Activated CD4-positive, alpha-beta memory T cell treated with anti-CD3 and anti-CD28 coated beads, Interleukin-2, amount 10 ng/mL, durations not matched to agents 7 days and 5 days (primary cell): ENCODE measurements at places on chromosomes 12 and 14.

- no peak for DNase-seq
These were observed 185.8 kb upstream of the FKBP4 start for GRCh38 chr12:2609020-2609419.

DNA sequence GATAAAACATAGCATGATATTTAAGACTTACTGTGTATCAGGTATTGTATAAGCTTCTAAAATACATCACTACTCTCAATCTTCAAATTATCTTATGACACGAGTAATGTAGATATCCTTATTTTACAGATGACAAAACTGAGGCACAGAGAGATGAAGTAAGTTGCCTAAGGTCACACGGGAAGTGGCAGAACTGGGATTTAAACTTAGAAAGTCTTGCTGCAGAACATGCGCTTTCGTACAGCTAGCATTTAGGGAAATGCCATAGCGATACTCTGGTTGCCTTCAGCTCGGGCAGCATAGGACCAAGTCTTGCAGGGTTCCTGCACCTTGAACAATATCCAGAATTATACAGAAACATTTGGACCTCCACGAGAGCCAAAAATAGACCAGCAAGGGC lies 162.4 kb downstream of the BRMS1L start:
- DNase-seq: no peak

DNA sequence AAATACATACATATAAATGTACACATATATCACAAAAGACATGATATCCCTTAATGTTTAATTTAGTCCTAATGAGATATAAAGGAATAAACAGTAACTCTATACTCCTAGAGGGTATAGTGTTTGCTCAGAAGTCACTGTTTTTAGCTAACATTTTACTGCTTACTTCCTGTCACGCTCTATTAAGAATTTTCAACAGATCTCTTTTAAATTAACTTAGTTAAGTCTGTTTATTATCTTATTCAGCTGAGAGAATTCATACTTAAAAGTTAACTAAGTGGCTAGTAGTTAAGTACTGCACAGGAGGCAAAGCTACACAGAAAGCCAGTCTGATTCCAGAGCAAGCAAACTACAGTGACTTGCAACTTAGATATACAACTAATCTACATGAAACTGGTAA lies 39.9 kb downstream of the GXYLT1 start:
- DNase-seq: no peak

- DNase-seq: no peak
These were observed 5.1 kb upstream of the DYNC1H1 start for GRCh38 chr14:101959277-101959676.

DNA sequence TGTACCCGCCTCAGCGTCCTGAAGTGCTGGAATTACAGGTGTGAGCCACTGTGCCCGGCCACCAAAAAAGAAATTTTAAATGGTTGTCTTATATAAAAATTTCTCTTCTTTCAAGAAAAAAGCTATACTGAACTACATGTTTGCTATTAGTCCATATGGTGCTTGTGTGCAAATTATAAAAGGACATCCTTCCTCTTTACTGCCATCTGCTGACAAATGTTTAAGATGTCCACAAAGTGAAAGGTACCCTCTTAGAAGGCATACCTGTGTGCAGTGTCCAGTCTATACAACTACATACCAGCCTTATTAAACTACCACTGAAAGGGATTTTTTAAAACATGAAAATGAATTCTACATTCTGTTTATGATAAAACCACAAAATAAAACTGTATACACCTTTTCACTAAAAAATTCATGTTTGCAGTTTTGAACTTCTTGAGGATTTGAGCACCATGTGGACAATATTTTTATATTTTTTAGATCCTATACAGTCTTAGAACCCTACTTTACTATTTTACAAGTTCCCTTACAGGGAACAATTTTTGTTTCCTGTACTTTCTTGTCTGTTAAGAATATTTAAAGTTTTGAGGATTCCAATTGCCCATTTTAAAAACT lies 32.8 kb upstream of the TOMM20L start:
- DNase-seq: no peak

- no peak for DNase-seq
These were observed 281.7 kb downstream of the DUSP6 start for GRCh38 chr12:89070603-89071002.

DNA sequence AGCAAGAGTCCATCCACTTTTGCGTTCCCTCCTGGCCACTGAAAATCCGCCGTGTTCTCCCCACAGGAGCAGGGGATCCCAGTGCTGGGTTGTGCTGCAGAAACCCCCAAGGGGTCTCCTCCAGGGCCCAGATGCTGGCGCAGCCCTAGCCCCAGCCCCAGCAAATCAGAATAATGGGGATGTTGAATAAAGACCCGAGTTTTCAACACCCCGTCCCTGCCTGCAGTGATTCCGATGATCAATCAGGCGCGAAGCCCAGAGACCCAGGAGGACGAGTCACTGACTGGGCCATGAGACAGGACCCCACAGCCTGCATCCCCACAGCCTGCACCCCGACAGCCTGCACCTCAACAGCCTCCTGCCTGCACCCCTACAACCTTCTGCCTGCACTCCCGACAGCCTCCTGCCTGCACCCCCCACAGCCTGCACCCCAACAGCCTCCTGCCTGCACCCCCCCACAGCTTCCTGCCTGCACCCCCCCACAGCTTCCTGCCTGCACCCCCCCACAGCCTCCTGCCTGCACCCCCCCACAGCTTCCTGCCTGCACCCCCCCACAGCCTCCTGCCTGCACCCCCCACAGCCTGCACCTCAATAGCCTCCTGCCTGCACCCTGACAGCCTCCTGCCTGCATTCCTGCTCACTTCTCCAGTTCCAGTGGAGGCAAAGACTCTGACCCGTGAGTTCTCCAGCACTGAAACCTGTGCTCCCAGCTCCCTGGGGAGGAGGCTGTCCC lies 37.2 kb downstream of the TNFAIP2 start:
- no peak for DNase-seq

DNA sequence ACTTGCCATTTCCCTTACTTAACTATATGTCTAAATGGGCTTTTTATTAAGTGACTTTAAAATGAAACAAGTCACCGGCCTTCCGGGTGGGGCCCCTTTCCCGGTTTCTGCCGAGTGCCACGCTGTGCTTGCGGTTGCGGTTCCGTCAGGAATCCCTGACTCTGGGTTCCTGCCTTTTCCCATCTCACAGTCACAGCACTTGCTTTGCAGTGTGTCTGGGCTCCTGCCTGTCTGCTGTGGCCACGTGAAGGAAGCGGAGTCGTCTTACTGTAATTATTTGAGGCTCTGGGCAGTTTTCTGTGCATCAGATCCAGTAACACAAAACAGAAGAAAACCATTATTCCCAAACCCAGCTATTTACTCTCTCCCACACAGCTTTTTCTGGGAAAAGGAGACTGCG lies 44.0 kb upstream of the FRMD6 start:
- DNase-seq: no peak

DNA sequence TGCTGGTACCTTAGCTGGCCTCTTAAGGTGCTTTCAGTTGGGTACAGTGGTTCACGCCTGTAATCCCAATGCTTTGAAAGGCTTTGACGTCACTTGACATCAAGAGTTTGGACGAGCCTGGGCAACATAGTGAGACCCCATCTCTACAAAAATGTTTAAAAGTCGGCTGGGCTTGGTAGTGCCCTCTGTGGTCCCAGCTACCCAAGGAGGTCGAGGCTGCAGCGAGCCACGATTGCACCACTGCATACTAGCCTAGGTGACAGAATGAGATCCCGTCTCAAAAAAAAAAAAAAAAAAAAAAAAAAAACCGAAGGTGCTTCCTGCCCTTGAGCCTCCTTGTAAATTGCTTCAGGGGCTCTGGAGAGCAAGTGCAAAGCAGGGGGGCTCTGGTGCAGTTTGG lies 50.0 kb downstream of the ACACB start:
- DNase-seq: no peak

GRCh38 chr14:102451064-102451352 lies 58.6 kb downstream of the ANKRD9 start:
- no peak for DNase-seq

DNA sequence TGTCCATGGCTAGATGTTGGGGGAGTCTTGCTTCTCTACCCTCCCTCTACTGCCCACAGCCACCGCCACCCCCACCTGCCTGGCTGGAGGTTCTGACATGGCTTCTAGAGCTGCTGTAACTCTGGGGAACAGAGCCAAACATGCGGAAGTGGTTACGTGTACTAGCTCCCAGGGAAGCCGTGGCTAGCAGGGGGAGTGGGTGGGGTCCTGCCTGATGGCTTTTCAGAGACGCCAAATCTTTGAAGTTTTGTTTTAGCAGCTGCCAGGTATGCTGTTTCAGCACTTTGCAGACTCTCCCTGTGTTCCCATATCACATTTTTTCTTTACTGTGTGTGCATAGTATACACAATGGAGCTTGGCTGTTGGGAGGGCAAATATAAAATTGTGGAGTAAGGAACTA lies 150.3 kb downstream of the TGFB3 start:
- DNase-seq: peak; percentile 60

DNA sequence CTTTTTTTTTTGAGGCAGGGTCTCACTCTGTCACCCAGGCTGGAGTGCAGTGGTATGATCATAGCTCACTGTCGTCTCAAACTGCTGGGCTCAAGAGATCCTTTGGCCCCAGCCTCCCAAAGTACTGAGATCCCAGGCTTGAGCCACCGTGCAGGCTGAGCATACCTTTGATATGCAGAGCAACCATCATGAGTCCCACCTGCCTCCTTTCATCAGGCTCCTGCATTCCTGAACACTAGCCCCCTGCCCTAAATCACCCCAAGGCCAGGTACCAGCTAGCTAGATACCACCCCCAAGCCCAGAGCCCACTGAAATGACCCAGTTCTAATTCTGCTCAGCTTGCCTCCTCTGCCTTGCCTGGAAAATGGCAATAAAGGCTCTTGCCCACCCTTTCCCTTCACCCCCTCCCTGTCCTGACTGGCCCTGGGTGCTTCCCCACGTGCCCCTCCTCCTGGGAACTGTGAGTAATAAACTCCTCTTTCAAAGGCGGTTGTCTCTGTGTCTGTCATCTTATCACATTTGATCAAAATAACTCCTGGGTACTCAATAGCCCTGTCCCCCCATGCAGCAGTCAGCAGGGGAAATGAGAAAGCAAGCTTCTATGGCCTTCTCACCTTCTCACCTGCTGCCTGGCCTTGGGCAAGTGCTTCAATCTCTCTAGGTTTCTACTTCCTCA lies 6.4 kb upstream of the BRF1 start:
- DNase-seq: no peak

DNA sequence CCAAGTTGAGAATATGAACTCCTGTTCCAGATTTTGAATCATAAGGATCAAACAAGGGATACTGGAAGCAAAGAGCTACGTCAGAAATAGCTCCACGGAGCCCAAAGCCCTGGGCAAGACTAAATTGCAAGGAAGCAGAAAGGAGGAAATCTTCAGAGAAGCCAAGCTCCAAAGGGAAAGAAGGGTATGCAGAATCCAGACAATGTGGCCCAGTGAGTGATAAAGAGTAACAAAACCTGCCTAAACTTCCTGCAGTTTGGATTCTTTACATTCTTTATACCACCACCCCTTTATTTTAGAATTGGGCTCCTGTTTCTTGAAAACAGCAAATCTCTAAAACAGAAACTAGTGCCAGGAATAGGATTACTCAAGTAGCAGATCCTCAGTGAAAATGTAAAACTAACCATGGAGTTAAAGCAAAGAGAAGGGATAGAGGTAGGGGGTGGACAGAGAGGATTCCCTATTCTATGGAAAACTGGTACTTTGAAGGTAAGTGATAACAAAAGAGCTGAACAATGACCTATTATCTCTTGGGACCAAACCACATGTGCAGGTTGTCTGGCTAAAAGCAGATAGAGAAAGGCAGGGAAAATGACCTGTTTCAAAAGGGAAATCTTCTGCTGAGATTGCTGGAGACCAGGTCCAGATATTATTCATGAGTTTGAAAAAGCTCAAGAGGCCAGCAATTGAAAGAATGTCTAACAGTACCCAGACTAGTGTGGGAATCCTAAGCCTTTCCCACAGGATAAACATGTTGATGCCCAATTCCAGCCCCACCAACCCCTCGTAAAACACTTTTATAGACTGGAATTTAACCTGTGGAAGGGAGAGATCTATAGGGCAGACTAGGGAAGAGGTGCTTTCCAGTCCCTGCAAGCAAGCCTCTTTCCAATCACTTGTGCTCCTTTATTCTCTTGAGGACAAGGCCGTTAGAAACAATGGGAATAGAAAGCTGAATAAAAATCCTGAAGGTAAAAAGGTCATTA lies 24.5 kb downstream of the MBIP start:
- no peak for DNase-seq

- no peak for DNase-seq
These were observed 166.0 kb downstream of the RGS6 start for GRCh38 chr14:72098210-72098609.

DNA sequence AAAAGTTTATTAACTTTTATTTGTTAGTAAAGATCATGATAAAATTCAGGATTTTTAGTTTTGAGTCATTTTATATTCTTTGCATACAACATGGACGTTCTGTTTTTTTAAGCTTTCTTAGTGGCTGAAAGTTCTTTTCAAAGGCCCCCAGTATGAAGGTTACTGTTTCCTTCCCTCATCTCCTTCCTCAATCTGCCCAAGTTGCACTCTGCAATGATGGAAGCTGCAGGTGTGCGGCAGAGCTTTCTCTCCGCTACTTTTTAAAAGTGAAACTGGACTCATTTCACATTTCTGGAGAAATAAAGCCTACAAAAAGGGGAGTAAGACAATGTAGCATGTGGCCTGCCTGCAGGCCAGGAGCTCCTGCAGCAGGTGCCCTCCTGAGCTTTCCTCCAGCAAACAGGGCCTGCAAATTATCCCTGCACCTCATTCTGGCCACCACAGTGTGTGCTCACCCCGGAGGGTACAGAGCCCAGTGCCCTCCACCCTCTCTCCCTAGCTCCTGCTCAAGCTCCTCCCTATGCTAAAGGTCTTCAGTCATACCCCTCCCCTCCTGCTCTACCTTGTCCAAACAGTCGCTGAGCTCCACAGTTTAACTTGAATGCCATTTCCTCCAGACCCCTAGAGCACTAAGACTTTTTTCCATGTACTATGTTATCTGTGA lies 78.9 kb downstream of the SETD3 start:
- no peak for DNase-seq

DNA sequence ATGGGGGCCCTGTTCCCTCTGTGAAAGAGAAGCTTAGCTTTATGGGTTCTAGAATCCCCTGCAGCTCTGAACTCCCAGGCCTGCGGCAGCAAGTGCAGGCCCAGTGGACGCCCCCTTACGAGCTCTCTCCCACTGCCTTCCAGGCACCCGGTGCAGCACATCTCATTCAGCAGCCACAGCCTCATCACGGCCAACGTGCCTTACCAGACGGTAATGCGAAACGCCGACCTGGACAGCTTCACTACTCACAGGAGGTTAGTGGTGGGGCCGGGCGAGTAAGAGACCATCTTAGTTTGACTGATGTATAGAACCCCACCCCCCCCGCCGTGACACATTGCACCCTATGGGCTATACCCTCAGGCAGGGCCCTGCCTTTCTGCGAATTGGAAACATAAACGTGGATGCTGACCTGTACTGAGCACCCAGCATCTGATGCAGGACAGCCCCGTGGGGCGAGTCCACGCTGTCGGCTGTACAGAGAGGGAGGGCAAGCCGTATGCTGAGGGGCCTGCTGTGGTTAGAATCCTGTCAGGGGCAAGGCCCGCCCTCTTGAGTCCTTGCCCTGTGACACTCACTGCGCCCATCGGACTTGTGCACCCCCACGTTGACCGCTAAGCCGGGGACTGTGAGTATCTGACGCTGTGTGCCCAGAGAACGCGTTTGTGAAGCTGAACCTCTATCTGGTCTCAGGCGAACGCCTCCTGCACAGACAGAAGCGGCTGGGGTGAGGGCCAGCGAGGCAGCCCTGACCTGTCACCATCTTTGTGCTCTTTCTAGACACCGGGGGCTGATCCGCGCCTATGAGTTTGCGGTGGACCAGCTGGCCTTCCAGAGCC lies 71.7 kb downstream of the TESC start:
- no peak for DNase-seq

- DNase-seq: no peak
These were observed 6.7 kb upstream of the SSPN start for GRCh38 chr12:26188641-26189040.

GRCh38 chr14:69247676-69248440 lies 12.1 kb upstream of the GALNT16 start:
- no peak for DNase-seq
